WTC11 (cell line): ENCODE measurements at places on chromosomes 5 and 9.

- peak; percentile 1 for DNase-seq
Observed at GRCh38 chr5:179240561-179240960, 104.7 kb downstream of the ADAMTS2 start.

GRCh38 chr9:70177121-70177520 is 81.7 kb upstream of the SMC5 start:
- no peak for DNase-seq

- no peak for DNase-seq
Observed at GRCh38 chr5:92353107-92354030, 970.3 kb upstream of the ARRDC3 start.

DNA sequence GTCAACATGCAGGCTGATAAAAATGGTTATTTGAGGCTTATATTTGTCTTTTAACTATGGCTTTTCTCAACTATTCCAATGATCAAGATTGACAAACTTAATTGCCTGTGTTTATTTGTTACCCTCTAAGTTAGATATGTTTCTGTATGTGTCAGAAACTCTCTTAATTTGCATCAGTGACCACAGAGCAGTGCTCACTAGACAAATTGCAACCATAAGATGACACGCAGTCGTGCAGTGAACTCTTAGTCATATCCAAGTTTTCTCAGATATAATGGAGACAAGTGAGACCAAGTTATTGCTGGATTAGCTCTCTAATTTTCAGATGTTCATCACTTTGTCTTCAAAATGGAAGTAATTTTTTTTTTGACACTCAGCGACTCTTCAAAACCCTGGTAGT is 342.2 kb upstream of the RFX3 start:
- DNase-seq = no peak

DNA sequence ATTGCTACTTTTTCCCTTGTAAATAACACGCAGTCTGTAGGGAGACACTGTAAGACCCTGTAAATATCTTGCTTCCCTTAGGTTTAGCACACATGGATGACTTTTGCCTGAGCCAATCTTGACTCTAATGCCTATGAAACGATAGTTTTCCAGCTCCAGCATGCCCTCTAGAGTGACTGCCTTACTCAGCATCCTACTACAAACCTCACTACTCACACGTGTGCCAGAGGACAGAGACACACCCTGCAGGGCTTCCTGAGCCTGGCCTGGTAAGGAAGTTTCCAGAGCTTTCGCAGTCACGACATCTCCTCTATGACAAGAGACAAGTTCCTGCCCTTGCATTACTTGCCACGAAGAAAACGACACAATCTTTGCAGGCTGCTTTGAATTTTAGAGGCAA is 138.1 kb downstream of the ATPSCKMT start:
- DNase-seq = peak; percentile 67

DNA sequence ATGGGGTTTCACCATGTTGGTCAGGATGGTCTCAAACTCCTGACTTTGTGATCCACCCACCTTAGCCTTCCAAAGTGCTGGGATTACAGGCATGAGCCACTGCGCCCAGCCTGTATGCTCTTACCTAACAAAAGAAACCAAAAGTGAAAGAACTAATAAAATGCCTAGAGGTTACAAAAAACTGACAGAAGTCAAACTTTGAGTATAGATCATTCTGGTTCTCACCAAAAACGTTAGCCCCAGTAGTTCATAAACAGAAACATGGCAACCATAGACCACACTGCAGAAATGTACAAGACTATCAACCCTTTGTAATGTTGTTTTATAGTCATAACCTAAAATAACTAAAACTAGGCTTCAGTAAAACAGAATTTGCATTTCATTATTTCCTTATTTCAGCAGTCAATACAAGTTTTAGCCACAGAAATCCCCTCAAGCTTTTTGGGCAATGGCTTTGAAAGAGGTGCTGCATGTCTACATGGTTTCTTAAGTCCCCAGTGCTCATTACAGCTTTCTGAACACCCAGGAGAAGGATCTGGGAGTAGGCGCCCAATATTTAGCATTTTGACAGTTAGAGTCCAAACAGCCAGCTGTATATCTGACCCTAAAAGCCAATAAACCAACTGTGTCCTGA is 72.5 kb downstream of the EPB41L4A start:
- DNase-seq = no peak

DNA sequence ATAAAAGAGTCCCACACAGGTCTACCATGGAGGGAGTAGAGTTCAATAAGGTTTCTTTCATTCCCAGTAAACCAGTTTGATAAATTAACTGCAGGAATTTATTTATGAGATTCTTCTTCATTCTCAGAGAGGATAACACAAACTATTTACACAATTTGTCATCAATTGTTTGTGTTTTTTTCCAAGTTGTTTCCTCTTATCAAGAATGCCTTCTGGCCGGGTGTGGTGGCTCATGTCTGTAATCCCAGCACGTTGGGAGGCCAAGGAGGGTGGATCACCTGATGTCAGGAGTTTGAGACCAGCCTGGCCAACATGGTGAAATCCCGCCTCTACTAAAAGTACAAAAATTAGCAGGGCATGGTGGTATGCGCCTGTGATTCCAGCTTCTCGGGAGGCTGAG is 216.7 kb downstream of the MLLT3 start:
- no peak for DNase-seq

DNA sequence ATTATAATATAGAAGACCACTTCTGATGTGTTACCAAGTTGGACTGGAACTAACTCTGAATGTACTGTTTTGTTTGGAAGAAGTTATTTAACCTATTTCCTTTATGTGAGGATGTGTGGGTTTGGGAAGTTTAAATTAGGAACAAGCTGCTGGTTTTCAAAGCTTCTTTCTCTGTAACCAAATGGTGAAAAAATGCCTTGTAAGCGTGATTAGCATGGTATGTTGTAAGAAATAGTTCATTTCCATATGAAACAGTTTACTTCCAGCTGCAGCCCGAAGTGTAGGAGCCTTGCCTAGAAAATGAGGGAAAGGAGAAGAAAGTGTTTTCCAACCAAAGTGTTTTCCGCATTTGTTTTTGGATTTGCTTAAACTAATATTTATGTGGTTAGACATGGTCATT is 36.0 kb downstream of the TTC1 start:
- no peak for DNase-seq

DNA sequence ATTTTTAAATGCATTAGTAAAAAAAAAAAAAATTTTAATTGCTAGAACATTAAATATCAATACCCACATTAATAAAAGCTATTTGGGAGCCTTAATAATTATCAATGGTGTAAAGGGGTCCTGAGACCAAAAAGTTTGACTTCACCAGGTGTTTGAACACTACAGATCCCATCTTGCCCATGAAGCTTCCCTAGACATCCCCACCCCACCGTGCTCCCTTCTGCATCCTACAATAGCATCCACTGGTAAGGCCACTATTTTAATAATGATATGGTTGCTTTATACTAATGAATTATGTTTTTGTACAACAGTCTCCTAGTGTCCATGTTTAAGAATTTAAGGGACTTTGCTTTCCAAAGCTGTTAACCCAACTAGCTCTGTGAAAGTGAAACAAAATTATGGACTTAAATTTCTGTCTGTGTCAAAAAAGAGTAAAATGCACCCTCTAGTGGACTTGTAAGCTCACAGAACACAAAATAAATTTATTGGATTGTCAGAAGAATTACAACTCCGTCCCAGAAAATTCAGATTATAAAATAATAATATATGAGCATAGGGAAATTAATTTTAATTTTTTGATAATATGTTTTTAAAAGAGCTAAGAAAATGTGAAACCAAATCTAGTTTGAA is 76.0 kb downstream of the ARL15 start:
- DNase-seq = no peak
